Liver (tissue), 10 donors: ENCODE measurements at places on chromosomes 16 and 17.
A peak's percentile ranks its signal among the peaks of the same experiment; 100 is the strongest.

DNA sequence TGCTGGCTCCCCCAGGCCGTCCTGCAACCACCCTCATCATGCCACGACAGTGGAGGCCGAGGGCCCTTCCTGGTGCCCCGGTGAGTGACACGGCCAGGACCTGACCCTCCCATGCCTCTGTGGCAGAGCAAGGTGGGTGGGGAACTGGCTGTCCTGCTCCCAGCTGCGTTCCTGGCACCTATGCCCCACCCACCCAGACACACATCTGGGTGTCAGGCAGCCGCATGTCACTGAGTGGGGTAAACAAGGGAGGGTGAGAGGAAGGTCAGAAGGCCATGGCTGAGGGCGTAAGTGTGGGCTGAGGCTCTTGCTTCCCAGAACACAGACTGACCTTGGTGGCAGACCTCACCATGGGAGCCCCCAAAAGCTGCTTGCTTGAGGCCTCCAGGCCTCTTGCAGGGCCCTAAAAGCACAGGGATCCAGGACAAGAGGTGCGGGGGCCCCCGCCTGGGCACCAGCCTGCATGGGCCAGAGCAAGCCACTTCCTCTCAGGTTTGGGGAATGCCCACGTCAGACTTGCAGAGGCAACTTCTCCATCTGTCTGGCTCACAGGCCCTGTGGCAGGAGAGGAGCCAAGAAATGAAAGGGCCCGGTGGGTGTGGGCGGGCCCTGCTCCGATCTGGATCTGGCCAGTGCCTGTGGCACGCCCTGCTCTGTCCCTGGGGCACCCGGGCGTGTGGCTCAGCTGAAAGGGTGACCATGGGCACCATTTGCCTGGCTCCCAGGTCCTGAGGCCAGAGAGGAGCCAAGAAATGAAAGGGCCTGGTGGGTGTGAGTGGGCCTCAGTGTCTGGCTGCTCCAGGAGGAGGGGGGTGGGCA lies 3.9 kb upstream of the CCDC57 start:
- DNase-seq, result no peak

DNA sequence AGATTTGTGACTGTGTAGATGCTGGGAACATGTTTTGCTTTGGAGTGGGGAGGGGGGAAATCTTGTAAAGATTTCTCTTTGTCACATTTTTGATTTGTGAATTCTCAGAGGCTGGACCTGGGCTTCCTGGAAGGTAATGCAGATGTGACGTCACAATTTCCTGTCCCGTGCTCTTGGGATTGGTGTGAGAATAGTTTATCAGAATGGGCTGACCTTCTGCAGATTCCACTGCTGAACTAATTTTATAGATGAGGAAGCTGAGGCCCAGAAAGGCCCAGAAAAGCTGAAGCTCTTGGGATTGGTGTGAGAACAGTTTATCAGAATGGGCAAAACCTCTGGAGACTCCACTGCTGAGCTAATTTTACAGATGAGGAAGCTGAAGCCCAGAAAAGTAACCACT lies 34.0 kb downstream of the HS3ST3B1 start:
- DNase-seq, result no peak

DNA sequence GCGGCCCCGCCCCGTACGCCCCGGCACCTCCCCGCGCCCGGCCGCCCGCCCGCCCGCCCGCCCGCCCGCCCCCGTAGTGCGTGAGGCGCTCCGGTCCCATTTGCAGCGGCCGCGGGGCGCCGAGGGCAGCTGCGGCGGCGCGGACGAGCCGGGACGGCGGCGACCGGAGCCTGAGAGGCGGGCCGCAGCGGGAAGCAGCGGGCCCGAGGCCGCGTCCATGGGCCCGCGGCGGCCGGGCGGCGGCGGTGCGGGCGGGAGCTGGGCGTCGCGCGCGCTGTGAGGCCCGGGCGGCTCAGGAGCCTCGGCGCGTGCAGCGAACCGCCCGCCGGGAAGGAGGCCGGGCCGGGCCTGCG lies at the start of gene MPRIP:
Gene MPRIP, plus strand, starts transcription at position 74 of the 353 bp plus-strand sequence. CDS start 392 bp downstream, outside the sequence.
- DNase-seq, result no peak

DNA sequence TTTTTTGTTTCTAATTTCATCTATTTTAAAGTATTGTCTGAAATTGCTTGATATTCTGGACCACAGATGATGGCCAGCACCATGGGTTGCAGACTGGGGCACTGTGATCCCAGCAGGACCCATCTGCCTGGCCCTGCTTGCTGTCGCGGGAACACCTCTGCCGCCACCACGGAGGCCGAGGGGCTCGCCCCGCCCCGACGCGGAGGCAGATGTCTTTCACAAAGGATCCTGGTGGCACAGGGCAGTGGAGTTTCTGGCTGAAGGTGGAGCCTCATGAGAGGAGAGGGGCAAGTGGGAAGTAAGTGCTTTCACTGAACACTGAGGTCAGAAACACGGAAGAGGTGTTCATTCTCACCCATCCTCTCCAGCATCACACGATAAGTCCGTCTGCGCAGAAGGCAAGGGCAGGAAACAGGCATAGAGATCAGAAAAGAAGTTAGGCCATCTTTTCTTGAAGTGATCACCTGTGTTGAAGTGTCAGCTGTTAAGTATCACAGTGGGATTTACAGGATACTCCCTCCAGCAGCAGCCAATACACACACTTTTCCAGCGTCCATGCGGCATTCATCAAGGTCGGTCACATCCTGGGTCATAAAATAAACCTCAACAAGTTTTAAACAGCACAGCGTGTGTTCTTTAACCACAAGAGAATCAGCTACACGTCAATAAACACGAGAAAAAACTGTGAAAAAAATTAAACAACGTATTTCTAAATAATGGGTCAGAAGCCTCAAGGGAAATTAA lies 194.5 kb downstream of the RPTOR start:
- no peak for DNase-seq

GRCh38 chr17:81804559-81805399 lies 829 bp downstream of the GCGR start:
- no peak for DNase-seq

DNA sequence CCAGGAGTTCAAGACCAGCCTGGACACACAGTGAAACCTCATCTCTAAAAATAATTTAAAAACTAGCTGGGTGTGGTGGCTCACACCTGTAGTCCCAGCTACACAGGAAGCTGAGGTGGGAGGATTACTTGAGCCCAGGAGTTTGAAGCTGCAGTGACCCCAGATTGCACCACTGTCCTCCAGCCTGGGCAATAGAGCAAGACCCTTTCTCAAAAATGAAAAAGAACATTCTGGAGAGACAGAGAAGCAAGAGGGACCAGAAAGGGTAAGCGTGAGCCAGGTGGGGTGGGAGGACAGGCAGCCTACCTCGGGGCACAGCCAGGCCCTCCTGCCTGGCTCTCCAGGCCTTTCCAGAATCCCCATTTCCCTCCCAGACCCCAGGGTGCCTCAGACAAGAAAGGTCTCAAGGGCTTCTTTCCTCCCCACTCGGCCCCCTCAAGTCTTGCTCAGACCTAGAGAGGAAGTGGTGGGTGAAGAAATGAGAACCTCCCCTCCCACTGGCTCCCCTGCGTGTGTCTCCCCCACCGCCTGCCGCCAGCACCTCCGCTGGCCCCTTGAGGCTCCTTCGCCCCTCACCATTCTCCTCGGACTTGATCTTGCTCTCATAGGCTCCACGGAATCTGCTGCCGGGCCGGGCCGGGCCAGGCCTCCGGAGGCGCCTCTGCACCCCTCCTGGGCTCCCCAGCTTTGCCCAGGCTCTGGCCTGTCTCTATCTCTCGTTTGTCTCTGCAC lies 503 bp downstream of the C16orf54 start:
- no peak for DNase-seq

DNA sequence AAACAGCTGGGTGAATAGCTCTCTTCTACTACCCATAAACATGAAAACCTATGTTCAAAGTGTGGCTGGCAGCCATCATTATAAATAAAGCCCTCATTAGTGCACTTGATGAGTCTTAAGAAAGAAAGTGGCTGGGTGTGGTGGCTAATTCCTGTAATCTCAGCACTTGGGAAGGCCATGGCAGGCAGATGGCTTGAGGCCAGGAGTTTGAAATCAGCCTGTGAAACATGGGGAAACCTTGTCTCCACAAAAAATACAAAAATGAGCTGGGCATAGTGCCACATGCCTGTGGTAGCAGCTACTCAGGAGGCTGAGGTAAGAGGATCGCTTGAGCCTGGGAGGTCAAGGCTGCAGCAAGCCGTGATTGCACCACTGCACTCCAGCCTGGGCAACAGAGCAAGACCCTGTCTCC lies 28.3 kb upstream of the APPBP2 start:
- DNase-seq, result no peak

GRCh38 chr17:59332749-59333377 lies 1.4 kb downstream of the YPEL2 start:
- DNase-seq, result no peak

- peak; percentile 87 for DNase-seq
Observed at GRCh38 chr16:1771188-1771863, at the start of gene NME3. Gene NME3, minus strand, starts transcription at chr16:1771543. Its CDS starts 9 bp downstream, at chr16:1771534.

GRCh38 chr17:42101513-42102292 lies 3.4 kb upstream of the ZNF385C start:
- DNase-seq, result peak; percentile 86

DNA sequence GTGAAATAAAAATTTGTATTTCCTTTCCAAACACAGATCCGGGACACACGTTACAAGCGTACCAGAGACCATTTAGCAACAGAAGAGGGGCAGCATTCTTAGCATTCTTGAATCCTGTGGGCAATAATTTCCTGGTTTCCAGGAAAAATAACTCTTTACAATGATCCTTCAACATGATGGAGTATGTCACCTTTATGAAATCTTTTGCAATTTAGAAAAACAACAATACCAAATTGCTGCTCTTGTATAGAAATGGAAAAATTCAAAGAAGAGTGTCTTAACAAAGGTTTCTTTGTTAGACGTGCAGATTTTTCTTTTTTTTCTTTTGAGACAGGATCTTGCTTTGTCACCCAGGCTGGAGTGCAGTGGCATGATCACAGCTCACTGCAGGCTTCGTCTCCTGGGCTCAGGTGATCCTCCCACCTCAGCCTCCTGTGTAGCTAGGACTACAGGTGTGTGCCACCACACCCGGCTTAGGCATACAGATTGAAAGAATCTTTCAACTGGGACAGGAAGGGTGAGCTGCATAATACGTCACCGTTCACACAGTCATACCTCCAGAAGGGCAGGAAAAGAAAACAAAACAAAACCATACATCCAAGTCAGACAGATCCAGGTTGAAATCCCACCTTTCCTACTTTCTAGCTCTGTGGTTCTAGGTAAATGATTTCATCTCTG lies 10.8 kb upstream of the GCSH start:
- no peak for DNase-seq

GRCh38 chr16:23534868-23535860 lies 22.0 kb downstream of the EARS2 start:
- DNase-seq, result no peak

GRCh38 chr16:3880623-3881498 lies at the start of gene CREBBP:
Gene CREBBP, minus strand, starts transcription at chr16:3880713. Its CDS starts 797 bp downstream, at chr16:3879916.
- DNase-seq, result peak; percentile 92

GRCh38 chr16:49621241-49622083 lies 234.4 kb downstream of the ZNF423 start:
- DNase-seq, result no peak

DNA sequence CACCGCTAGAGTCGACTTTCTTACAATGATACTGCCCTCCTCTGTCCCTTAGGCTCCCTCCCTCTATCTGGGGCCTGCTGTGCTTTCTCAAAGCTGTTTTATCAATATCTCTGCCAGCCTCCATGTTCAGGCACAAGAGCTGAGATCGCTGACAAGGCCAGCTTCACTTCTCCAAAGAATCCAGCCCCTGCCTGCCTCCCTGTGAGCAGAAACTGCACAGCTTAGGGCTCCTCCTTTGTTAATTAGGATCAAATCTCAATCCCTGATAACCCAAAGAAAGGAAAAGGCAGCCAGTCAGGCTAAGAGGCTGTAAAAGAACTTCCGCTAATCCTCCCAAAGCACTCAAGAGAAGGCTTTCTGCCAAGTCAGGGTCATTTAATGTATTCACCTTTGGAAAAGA lies 616.0 kb upstream of the CDH11 start:
- no peak for DNase-seq

- peak; percentile 83 for DNase-seq
Observed at GRCh38 chr16:84699712-84700445, at the start of gene USP10. Gene USP10, plus strand, starts transcription at chr16:84700000. Its CDS starts 91 bp downstream, at chr16:84700091.

GRCh38 chr17:20992987-20993862 lies 49.6 kb downstream of the USP22 start:
- peak; percentile 67 for DNase-seq

GRCh38 chr17:64218066-64218465 lies 45.0 kb downstream of the TEX2 start:
- DNase-seq, result no peak

DNA sequence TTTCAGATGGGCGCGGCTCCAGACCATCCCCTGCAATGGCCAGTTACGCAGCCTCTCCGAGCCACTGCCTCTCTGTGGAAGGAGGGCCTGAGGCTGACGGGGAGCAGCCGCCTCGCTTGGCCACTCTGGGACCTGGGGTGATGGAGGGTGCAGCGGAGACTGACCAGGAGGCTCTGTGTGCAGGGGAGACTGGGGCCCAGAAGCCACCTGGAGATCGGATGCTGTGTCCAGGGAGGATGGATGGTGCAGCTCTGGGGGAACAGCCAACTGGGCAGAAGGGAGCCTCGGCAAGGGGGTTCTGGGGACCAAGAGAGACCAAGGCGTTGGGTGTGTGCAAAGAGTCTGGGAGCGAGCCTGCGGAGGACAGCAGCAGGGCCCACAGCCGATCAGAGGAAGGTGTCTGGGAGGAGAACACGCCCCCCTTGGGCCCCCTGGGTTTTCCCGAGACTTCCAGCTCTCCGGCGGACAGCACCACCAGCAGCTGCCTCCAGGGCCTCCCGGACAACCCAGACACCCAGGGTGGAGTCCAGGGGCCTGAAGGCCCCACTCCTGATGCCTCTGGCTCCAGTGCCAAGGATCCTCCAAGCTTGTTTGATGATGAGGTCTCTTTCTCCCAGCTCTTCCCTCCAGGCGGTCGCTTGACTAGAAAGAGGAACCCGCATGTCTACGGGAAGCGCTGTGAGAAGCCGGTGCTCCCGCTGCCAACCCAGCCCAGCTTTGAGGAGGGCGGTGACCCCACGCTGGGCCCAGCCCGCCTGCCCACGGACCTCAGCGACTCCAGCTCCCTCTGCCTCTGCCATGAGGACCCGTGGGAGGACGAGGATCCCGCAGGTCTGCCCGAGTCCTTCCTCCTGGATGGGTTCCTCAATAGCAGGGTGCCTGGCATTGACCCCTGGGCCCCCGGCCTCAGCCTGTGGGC lies 17.4 kb upstream of the ZFPM1 start:
- DNase-seq, result no peak

GRCh38 chr17:28969706-28970393 lies 18.5 kb upstream of the PHF12 start:
- no peak for DNase-seq
